ENCODE measurements at places on chromosomes 6 and 20. TPM values are rescaled to one million over a fixed set of nuclear protein-coding genes. Genes with fewer than 3 reads are reported as not detected.

GRCh38 chr6:39803872-39804271 lies 11.7 kb downstream of the DAAM2 start:
- peaks cover 58% of the 10 kb centered on the region for H3K4me1 ChIP-seq
- H3K27ac ChIP-seq, result peak overlapping the region; percentile 89
- no peaks in the 10 kb centered on the region for H3K36me3 ChIP-seq
- ATAC-seq, result no peak

- H3K36me3 ChIP-seq, result peaks cover 32% of the 10 kb centered on the region
- no peak for ATAC-seq
- H3K27me3 ChIP-seq, result peaks cover 14% of the 10 kb centered on the region
- H3K27ac ChIP-seq, result no peak overlapping the region
Observed at GRCh38 chr20:41359541-41360011, 7.0 kb downstream of the EMILIN3 start.

DNA sequence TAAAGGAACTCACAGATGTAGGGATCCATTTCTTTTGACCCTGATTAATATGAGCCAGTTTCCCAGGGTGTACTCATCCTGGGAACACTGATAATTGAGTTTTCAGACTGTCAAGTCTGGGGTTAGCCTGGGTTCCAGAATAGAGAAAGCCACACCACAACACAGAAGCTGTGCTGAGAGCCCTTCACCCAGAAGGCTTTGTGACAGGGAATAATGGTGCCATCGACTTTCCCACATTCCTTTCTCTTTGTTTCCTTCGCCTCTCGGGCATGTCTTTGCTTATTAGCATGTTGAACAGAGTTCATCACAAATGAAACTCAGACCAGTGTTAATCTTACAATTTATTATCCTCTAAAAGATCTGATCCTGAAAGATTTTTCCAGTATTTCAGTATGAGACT lies 95.0 kb downstream of the TCP11 start:
- H3K36me3 ChIP-seq, result no peaks in the 10 kb centered on the region
- H3K27ac ChIP-seq, result peak overlapping the region; percentile 92
- peaks cover 54% of the 10 kb centered on the region for H3K4me1 ChIP-seq

- H3K27me3 ChIP-seq, result peaks cover 5% of the 10 kb centered on the region
- no peaks in the 10 kb centered on the region for H3K36me3 ChIP-seq
- H3K4me3 ChIP-seq, result no peak overlapping the region
- H3K27ac ChIP-seq, result no peak overlapping the region
- peaks cover 2% of the 10 kb centered on the region for H3K4me1 ChIP-seq
- no peak for ATAC-seq
Observed at GRCh38 chr6:150276168-150276936, 92.5 kb upstream of the IYD start.

DNA sequence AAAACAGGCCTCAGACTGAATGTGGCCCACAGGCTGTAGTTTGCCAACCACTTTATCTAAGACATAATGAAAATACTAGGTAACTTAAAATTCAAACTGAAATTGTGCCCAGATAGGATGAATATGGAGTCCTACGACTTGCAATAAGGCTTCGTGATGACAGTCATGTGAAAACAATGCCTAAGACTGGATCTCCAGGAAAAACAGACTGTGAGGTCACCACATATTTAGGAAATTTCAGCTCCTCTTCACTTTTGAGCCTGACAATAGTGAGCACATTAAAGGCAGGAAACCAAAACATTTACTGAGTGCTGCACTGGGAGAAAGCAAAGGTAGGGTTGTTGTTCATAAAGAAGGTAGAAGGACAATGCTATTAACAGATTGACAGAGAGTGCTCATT lies 50.0 kb downstream of the RTN4IP1 start:
- H3K4me3 ChIP-seq, result no peak overlapping the region
- H3K27ac ChIP-seq, result no peak overlapping the region
- ATAC-seq, result no peak
- no peaks in the 10 kb centered on the region for H3K27me3 ChIP-seq

- no peak for ATAC-seq
- no peaks in the 10 kb centered on the region for H3K36me3 ChIP-seq
- peaks cover 8% of the 10 kb centered on the region for H3K27me3 ChIP-seq
- no peak overlapping the region for H3K4me3 ChIP-seq
- H3K27ac ChIP-seq, result no peak overlapping the region
Observed at GRCh38 chr6:107819217-107819616, 4.9 kb downstream of the SCML4 start.

Gene ANGPT4
- 0.15 TPM for total RNA-seq

Gene PSORS1C1
- total RNA-seq, result 7.8 TPM

Gene TTLL9
- not detected for total RNA-seq

DNA sequence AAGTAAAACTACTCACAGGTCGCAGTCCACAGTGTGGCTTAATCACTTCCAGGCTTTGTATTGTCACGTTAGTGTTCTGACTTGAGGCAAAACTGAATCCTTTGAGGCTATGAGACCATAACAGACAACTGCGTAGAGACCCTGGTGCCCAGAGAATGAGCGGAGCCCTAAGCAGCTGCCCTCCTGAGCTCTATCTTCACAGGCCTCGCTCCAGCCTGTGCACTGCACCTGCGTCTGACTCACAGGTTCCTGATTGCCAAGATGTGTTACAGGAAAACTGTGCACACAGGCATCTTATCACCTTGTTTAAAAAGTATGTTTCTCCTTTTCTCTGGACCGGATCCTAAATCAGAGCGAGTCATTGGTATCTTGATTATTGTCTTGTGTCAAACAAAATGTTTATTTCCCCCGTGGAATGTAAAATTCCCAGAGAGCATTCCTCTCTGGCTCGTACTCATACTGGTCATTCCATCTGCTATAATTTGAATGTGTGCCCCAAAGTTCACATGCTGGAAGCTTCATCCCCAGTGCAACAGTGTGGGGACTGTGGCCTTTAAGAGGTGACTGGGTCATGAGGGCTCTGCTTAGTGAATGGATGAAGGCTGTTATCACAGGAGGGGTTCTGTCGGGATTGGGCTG lies 25.7 kb downstream of the PRR18 start:
- H3K27ac ChIP-seq, result no peak overlapping the region
- ATAC-seq, result no peak
- peaks cover 1% of the 10 kb centered on the region for H3K4me1 ChIP-seq
- H3K27me3 ChIP-seq, result peaks cover 29% of the 10 kb centered on the region

Gene OPRM1
- 0.87 TPM for total RNA-seq

- no peak for ATAC-seq
- H3K27ac ChIP-seq, result no peak overlapping the region
- no peaks in the 10 kb centered on the region for H3K4me1 ChIP-seq
- H3K4me3 ChIP-seq, result no peak overlapping the region
Observed at GRCh38 chr6:1890987-1891386, 281.3 kb downstream of the FOXC1 start.

Gene BEND3
- 3.2 TPM for total RNA-seq

GRCh38 chr6:166237617-166238016 lies 70.0 kb upstream of the TBXT start:
- H3K4me3 ChIP-seq, result no peak overlapping the region
- peaks cover 65% of the 10 kb centered on the region for H3K27me3 ChIP-seq
- no peak overlapping the region for H3K27ac ChIP-seq

DNA sequence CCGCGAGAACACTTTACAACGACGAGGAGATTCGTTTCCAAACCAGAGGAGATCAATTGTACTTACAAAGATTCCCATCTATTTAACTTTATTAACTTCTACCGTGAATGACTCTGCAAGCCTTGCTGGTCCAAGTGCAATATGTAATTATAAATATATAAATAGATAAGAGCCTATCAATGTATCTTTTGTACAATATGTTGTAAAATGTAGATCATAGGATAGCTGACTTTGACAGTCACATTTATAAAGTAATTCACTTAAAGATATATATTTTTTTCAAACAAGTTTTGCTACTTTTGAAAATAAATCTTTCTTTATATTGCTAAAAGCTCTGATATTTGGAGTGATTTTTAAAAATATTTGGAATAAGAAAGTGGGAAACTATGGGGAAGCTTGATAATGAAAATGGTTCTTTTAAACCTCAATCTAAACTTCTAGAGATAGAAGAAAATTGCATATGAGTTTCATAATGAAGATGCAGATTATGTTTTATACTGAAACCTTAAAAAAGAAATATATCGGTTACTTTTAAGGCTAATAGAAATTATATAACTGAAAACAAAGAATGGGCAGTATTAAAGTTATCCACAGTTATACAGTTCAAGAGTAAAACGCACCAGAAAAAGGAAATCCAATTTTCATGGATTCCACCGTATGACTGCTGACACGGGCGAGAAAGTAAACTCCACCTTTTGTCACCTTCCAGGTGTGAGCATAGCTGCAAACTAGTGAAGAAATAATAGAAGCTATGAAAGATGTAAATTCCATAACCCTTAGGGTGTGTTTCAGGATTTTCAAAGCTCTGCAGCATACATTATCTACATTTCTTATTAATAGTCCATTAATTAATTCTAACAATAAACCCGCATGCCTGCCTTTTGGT lies 3.3 kb downstream of the TCF21 start:
- H3K27me3 ChIP-seq, result peaks cover 76% of the 10 kb centered on the region
- peak overlapping the region; percentile 93 for H3K27ac ChIP-seq
- H3K4me3 ChIP-seq, result peak overlapping the region; percentile 62
- no peak for ATAC-seq
- no peaks in the 10 kb centered on the region for H3K36me3 ChIP-seq

GRCh38 chr6:144006736-144007477 lies 1.2 kb downstream of the PLAGL1 start:
- no peak for ATAC-seq
- H3K4me1 ChIP-seq, result no peaks in the 10 kb centered on the region
- H3K27me3 ChIP-seq, result no peaks in the 10 kb centered on the region
- H3K4me3 ChIP-seq, result peak overlapping the region; percentile 67

Gene TMEM74B
- not detected for total RNA-seq

DNA sequence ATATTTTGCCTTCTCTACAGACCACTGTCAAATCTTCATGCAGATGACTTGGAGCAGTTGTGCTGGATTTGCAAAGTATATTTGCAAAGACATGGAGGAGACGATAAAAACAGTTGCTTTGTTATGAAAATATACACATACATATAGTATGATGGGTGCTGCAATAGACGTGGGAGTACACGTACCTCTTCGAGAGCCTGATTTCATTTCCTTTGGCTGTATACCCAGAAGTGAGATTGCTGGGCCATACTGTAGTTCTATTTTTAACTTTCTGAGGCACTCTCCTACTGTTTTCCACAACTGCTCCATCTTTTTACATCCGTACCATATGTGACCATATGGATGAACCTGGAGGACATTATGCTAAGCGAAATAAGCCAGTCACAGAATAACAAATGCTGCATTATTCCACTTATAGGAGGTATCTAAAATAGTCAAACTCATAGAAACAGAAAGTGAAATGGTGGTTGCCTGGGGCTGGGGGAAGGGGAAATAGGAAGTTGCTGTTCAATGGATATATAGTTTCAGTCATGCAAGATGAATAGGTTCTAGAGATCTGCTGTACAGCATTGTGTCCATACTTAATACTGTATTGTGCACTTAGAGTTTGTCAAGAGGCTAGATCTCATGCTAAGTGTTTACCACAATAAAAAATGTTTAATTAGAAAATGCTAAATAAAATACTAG lies 223.8 kb downstream of the HAO1 start:
- H3K4me3 ChIP-seq, result no peak overlapping the region
- no peaks in the 10 kb centered on the region for H3K36me3 ChIP-seq
- ATAC-seq, result no peak
- no peaks in the 10 kb centered on the region for H3K27me3 ChIP-seq
- H3K27ac ChIP-seq, result no peak overlapping the region

GRCh38 chr20:56430461-56430860 lies 18.4 kb downstream of the CASS4 start:
- H3K4me3 ChIP-seq, result no peak overlapping the region
- no peak overlapping the region for H3K27ac ChIP-seq
- peaks cover 53% of the 10 kb centered on the region for H3K4me1 ChIP-seq
- no peaks in the 10 kb centered on the region for H3K36me3 ChIP-seq

Data from gastroesophageal sphincter (tissue), 4 donors.